NCI-H1092 treated with DMSO at 0.1 percent for 48 hours (cell line): ENCODE measurements at places on chromosomes 13 and 19.

- no peak for DNase-seq
Measured at GRCh38 chr19:49631014-49631588, 8.8 kb downstream of the RRAS start.

- no peak for DNase-seq
Measured at GRCh38 chr19:45632468-45633196, 6.6 kb downstream of the EML2 start.

DNA sequence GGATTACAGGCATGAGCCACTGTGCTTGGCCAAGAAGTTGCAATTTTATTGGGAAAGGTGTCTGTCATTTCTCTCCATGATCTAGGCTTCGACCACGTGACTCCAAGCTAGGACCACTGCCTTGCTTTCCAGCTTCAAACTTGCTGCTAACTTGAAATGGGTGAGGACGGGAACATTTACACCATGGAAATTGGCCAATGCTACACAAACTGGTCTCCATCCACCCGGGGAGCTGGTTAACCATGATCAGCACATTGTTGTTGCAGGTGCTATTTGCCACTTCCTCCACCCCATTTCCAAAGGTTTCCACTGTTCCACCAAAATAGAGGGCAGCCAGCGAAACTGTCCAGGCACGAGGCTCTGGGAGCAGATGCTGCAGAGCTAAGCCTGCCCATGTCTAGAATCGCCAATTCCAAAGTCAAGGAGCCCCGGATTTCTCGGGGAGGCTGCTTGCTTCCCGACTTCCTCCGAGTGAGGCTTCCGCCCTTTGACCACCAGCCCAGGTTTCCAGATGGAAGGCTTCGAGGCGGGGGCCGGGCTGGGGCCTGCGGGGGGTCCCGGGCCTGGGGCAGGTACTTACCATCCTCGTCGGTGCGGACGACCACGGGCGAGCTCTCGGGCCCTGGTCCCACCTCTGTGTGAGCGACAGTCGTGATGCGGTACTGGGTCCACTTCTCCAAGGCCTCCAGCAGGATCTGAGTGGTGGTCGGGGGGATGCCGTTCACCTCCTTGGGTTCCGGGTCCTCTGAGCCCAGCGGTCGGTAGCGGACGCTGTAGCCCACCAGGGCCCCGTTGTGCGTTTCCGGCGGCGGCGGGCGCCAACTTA, 109.7 kb downstream of the PTPRS start:
- DNase-seq = no peak

DNA sequence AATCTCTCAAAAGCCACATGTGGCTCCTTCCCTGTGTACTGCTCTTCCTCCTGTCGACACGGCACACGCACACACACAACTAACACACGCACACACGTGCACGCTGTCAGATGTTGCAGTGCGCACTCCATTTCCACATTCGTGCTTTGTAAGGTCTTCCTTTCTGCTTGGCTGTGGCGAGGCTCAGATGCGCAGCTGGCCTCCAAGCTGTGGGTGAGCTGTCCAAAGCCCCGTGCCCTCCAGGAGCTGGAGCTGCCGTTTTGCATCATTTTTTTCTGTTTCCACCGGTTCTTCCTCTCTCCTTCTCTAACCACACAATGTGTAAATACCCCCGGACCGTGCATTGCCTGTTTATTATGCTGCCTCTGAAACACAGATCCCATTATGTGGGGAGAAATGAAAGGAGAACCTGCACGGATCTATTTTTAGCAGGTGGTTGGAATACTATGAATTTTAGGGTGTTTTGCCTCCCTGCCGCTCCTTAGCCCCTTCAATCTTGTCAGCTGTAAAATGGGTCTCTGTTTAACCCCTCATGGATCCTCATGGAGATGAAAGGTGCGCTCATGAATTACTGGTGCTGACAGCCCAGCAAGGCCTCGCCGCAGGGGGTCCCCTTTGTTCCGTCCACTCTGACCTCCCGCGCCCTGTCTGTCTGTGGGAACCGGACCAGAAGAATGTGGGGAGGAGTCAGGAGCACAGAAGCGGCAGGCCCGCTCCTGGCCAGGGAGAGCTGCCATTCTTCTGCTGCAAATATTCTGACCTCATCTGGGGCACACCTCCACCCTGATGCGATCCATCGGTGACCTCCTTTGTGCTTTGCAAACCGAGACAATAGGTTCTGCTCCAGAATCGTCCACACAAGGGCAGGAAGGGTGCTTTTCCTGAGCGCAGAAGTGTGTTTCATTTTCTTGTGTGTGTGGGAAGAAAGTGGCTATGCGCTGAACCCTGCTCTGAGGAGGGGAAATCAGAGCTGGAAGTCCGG, 137.7 kb downstream of the SOX1 start:
- DNase-seq = no peak

DNA sequence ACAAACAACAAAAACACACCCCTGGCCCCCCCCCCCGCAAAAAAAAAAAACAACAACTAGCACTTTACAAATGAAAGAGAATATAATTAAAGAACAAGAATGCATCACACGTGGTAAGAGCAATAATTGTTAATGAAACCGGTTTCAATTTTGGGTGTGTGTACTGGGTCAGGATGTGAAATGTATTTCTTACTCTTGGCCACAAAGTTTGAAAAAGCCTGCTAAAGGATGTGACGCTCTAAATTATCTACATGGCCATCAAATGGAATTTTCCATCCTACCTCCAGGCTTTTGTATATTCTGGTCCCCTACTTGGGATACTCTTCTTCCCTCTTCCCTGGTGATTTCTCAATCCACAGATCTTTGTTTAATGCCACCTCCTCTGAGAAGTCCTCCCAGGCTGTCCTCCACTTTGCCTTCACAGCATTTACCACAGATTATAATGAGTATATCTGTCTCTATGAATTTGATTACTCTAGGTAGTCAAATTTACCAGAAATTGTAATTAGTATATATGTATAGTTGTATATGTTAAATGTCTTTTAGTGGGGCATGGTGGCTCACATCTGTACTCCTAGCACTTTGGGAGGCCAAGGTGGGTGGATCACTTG, 2.1 kb downstream of the SARS2 start:
- no peak for DNase-seq

DNA sequence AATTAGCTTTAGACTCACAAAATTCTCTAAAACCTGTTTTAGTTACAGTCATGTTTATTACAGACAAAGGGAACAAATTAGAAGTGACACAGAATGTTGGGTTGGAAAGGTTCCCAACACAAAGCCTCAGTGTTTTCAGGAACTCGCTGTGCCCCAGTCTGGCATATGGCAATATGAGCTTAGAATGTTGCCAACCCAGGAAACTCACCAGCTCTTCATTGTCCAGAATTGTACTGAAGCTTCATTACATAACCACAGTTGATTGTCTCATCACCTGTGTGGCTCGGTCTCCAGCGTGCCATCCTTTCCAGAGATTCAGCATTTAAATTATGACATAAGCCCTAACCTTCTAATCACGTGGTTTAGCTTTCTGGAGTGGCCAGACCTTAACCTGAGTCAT, 19.1 kb downstream of the ZNF264 start:
- no peak for DNase-seq

GRCh38 chr19:18671303-18672043, 12.0 kb upstream of the CRTC1 start:
- no peak for DNase-seq

GRCh38 chr19:44745341-44745831, 3.1 kb upstream of the BCL3 start:
- DNase-seq = no peak
